ENCODE measurements at places on chromosomes 12 and 14. TPM values are rescaled to one million over a fixed set of nuclear protein-coding genes. Genes with fewer than 3 reads are reported as not detected.

The ZFYVE26 gene
- total RNA-seq = 30.1 TPM

The RD3L gene
- not detected for total RNA-seq

The NTS gene
- total RNA-seq = not detected

The CLEC9A gene
- not detected for total RNA-seq

GRCh38 chr14:99924379-99924778 lies 131.2 kb downstream of the EML1 start:
- H3K4me3 ChIP-seq = no peak overlapping the region
- no peaks in the 10 kb centered on the region for H3K36me3 ChIP-seq
- no peaks in the 10 kb centered on the region for H3K27me3 ChIP-seq
- H3K27ac ChIP-seq = no peak overlapping the region
- DNase-seq = no peak

GRCh38 chr12:52230364-52231281 lies 2.4 kb upstream of the KRT7 start:
- H3K27ac ChIP-seq = no peak overlapping the region
- no peak overlapping the region for H3K4me3 ChIP-seq
- DNase-seq = no peak
- H3K27me3 ChIP-seq = peaks cover 20% of the 10 kb centered on the region
- H3K36me3 ChIP-seq = no peaks in the 10 kb centered on the region
- peaks cover 7% of the 10 kb centered on the region for H3K4me1 ChIP-seq

- no peak overlapping the region for H3K4me3 ChIP-seq
- no peak overlapping the region for H3K27ac ChIP-seq
- no peak for DNase-seq
- no peaks in the 10 kb centered on the region for H3K4me1 ChIP-seq
These were observed 159.2 kb downstream of the SYT1 start for GRCh38 chr12:79023784-79024183.

DNA sequence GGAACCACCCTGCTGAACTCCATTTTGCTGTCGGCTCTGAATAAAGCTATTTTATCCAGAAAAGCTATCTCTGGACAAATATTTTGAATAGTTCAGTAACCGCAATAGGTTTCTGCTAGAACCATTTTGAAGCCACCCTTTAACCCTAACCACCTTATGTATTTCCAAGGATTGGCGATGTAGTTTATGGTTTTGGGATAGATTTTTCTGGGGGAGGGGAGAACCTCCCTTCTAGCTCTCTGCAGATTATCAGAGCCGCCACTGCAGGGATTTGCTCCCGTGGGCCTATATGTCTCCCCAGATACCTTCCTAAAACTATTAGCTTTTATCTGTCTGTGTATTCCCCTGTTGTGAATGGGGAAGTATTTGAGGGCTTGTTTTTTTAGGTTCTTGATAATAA lies 1.8 kb upstream of the TUBA1B start:
- no peak overlapping the region for H3K27ac ChIP-seq
- no peak overlapping the region for H3K4me3 ChIP-seq
- H3K36me3 ChIP-seq = no peaks in the 10 kb centered on the region
- no peak for DNase-seq
- H3K27me3 ChIP-seq = no peaks in the 10 kb centered on the region

DNA sequence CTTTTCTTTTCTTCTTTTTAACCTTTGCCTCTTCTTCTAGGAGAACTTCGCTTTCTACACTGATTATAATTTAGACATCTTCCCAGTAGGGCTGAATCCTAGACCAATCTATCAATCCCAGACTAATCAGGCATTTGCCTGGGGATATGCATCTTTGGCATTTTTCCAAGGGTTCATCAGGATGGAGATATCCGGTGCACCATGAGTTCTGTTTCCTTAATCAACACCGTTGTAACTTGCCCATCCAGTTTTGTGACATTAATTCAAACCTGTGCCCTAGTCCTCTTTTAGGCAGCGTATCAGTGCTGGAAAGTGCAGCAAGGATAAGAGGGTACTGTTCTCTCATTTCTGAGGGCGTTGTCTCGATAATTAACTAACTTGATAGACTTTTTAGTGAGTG lies 617 bp upstream of the MGP start:
- no peak for DNase-seq
- H3K27ac ChIP-seq = peak overlapping the region; percentile 76
- H3K4me1 ChIP-seq = peaks cover 21% of the 10 kb centered on the region
- H3K36me3 ChIP-seq = peaks cover 12% of the 10 kb centered on the region
- H3K4me3 ChIP-seq = no peak overlapping the region

- no peak overlapping the region for H3K27ac ChIP-seq
- no peaks in the 10 kb centered on the region for H3K36me3 ChIP-seq
- no peak overlapping the region for H3K4me3 ChIP-seq
- DNase-seq = no peak
These were observed 47.1 kb downstream of the KIF21A start for GRCh38 chr12:39395866-39396265.

DNA sequence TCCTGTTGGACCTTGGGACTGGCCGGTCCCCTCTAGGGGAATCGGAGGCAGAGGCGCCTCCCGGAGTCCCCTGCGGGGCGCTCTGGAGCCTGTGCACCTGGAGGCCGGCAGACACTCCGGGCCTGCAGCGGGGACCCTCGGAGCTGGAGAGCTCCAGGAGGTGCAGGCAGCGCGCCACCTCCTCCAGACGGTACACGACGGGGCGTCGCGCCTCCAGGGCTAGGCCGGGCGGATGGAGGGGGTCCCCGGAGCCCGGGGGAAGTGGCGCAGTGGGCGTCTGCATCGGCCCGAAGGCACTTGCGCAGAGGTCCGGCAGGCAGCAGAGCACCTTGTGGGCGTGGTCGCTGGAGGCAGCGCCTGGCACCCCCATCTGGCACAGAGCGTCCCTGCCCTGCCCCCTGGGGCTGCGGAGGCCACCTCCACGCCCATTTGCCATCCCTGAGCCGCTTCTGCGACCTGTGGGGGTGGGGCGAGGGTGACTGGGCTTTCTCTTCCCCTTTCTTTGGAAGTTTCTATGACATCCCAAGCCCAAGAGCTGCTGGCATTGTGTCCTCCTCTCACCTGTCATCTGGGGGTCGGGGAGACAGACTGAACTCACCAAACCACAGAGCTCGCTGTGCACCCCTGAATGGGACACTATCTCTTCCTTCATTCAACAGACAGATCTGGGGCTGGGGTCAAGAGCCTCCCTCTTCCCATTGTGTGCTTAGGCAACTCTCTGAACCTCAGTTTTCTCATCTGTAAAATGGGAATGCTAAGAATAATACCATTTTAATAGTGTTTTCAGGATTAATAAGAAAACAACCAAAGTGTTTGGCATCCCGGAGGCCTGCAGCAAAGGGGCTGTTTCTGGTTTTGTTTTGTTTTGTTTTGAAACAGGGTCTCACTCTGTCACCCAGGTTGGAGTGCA lies 37.5 kb upstream of the CORO1C start:
- H3K27ac ChIP-seq = no peak overlapping the region
- H3K27me3 ChIP-seq = no peaks in the 10 kb centered on the region
- peak overlapping the region; percentile 25 for H3K4me3 ChIP-seq
- no peaks in the 10 kb centered on the region for H3K36me3 ChIP-seq
- DNase-seq = no peak
- H3K4me1 ChIP-seq = peaks cover 27% of the 10 kb centered on the region
